ENCODE measurements at places on chromosomes 2 and 18.

DNA sequence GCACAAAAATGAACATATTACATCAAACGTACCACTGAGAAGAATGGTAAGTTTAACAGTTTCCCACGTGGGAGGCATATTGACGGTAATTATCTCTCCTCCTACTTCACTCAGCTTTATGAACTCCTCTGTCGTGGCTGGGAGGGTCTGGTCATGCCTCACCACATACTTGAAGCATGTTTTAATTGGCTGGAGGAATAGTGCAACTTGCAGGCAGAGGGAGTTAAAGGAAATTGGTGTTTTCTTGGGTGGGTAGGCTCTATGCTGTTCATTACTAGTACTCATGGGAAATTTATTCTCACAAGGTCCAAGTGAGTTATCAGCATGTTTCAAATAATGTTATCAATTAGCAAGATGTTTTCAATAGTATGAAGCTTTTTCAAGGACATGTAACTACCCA is 767.0 kb downstream of the PLCL1 start:
- no peak for DNase-seq

DNA sequence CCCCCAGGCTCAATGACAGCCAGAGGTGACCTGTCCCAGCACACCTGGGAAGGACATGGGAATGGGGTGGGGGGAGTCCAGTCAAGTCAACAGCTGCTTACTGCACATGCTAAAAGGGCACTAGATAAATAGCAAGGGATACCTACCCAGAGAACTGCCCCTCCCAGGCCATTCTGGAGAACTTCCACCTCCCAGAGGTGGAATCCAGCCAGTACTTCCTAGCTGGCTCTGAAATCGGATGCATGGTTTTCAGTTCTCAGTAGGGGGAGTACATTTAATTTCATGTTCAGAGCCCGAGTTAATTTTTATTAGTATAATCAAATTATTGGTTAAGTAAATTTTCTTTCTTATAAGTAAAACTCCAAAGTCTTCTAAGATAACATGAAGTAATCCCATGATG is 28.9 kb upstream of the ITGA6 start:
- DNase-seq = no peak

GRCh38 chr2:33373986-33374385 is 102.5 kb upstream of the RASGRP3 start:
- DNase-seq = no peak

- DNase-seq = no peak
These were observed 105.9 kb downstream of the TMX3 start for GRCh38 chr18:68608851-68609490.

DNA sequence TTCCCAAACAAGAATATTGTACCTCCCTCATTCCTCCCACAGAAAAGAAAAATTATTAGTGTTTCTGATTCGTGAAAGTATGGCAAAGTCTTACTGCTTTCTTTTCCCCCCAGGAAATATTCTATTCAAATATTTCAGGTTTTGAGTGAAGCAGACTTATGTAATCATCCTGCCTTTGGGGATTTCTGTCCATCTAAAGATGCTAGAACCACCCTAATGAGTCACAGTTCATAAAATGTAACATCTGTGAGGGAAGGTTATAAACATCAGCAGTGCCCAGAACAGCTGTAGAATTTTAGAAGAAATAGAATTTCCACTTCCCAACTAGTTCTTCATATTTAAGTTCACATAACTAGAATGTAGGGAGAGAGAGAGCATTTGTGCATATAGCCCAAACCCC is 39.0 kb downstream of the EEF1B2 start:
- no peak for DNase-seq

- peak; percentile 27 for DNase-seq
These were observed 66.0 kb upstream of the ITGB6 start for GRCh38 chr2:160266037-160266551.

DNA sequence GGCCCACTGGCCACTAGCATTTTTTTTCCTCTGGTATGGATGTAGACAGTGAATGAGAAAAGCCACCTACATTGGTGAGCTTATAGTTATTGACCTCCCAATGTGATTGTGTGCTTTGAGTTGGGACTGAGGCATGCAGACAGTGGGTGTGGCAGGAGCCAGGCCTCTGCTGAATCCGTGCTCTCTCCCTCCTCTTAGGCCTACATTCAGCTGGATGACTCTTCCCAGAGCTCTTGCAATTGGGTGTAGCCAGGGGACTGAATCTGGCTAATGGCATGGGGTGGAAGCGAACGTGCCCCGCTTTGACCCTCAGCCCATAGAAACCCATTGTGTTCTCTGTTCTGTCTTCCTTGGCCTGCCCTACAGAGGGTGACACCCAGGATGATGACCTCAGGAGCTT is 698.3 kb upstream of the HS6ST1 start:
- no peak for DNase-seq

DNA sequence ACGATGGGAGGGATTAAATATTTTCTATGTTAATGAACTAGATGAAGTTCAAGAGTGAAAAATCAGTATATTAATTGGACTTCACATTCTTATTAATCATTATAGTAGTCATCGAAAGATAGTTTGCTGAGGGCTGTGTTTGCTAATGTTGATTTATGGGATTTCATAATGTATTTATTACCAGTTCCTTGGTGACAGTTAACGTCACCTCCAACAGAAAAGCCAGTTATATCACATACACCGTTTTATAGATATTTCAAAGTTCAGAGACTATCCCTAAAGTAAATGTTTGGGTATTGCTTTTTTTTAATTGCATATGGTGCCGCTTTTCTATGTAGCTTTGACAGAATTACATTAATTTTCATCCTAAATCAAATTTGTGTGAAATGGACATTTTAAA is 49.4 kb upstream of the SP5 start:
- no peak for DNase-seq

DNA sequence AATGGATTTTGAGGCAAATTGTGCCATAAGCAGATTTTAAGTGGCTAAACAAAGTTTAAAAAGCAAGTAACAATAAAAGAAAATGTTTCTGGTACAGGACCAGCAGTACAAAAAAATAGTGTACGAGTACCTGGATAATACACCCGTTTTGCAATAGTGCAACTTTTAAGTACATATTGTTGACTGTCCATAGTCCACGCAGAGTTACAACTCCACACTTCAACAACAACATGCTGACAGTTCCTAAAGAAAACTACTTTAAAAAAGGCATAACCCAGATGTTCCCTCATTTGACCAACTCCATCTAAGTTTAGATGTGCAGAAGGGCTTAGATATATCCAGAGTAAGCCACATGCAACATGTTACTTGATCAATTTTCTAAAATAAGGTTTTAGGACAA is 5.1 kb upstream of the STPG4 start:
- no peak for DNase-seq

GRCh38 chr2:85534881-85535280 is 4.1 kb upstream of the MAT2A start:
- DNase-seq = no peak

DNA sequence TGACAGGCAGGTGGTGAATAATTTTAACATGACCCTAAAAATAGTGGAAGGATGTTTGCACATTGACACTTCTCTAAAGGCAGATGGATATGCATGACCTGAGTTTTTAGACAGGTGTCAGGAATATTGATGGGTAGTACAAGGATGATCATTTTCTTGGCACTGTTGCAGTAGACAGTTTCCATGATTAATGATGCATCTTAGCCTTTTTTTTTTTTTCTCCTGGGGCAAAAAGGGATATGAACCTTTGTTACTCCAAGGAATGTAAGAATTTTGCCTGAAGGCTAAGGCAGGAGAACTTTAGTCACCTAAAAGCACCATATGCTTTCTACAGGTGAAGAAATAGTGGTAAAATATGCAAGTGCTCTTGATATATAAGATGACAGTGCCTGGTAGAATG is 136.3 kb upstream of the CAVIN2 start:
- DNase-seq = no peak

DNA sequence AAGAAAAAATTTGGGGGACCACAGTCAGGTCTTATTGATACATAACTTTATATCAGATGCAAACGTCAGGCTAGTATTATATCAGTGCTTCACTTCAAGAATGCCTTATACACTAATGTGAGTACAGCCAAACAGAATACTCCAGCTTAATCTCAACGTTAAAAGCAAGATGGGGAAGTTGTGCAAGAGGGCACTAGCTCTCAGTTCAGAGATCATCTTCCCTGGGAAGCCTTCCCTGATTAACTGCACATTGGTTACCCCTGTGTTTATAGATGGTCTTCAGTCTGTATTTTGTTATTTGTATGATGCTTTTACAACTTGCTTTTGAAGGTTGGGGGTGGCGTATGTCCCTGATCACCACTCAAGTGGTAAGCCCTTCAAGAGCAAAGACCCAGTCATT is 11.4 kb downstream of the EPAS1 start:
- no peak for DNase-seq

DNA sequence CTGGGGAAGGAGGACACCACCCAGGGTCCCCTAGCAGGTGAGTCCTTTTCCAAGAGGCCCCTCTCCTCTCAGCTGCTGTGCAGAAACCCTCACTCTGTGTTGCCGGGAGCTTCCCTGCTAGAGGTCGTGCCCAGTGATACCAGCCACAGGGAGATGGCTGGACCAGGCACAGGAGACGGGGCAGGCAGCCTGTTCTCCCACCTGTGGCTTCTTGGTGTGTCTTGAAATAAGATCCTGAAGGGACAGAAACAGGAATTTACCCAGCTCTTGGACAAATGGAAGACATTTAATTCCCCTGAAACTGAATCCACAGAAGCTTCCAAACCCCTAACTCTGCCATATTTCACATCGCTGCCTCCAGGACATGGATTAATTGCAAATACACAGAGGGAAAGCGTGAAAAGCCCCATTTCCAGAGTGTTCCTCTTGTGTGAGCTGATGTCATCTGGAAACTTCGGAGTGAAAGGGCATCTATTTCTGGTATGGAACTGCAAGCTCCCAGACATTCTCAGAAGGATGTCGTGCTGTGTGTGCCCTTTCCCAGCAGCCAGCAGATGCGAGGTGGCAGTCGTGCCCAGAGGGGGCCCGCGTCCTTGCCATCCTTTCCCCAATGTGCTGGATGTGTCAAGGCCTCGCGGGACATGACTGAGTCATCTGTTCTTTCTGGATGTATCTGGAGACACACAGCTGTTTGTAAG is 177.7 kb downstream of the SEPTIN10 start:
- no peak for DNase-seq

- peak; percentile 12 for DNase-seq
These were observed 536 bp downstream of the XDH start for GRCh38 chr2:31413862-31414550.

DNA sequence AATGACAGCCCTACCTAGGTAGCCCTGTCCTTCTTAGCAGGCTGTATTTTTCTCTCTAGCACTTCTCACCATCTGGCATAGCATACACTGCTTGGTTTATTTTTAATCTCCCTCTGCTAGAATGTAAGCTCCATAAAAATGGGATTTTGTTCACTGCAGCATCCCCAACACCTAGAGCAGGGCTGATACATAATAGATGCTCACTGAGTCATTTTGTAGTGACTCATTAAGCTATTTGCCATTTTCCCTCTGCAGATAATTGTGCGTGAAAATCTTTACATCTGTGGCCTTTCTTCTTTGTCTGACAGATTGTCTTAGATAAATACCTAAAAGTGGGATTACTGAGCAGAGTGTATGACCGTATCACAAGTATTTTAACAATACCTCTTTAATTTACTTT is 82.5 kb downstream of the CERS6 start:
- no peak for DNase-seq

DNA sequence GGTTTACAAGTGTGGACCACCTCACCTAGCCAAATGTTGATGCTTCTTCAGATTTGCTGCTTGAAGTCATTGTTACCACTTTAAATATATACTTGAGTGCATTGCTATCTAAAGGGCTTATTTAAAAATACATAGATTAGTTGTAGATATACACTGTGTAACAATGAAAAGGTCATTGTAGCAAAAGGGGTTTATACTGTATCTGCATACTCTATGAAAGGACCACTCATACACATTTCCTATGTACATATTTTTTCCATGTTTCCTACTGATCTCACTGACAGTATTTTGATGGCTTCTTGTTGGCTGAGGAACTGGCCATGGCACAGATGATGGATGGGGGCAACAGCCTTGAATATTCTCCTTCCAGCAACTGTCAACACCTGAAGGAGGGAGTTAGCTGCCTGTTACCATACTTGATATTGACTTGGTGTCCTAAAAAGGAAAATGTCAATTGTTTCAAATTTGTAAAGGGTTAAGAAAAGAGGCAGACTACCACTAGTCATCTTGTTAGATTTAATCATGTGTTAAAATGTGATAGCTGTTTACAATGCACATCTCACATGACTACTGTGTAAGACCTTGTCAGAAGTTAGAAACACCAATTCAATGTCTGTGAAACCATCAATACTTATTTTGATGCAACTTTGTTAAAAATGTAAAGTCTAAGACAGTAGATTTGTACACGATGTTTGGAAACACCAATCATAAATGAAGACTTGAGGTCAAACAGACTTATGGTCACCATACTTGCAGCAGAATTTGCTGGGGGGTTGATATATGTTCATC is 33.5 kb downstream of the RAB10 start:
- DNase-seq = no peak

DNA sequence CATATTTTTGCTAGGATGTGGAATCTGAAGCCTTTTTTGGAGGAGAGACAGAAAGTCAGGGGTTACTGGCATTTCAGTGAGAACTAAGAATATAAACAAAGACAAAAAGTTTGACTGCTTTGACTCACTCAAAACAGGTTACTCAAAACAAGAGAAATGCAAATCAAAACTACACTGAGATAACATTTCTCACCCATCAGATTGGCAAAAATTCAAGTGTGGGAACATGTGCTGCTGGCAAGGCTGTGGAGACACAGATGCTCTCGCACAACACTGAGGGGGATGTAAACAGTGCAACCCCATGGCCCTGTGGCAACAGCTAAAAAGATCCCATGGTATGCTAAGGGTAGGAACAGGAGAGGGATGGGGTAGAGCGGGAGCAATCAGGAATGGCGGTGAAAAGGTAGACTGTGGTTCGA is 86.6 kb downstream of the DTNB start:
- DNase-seq = no peak

DNA sequence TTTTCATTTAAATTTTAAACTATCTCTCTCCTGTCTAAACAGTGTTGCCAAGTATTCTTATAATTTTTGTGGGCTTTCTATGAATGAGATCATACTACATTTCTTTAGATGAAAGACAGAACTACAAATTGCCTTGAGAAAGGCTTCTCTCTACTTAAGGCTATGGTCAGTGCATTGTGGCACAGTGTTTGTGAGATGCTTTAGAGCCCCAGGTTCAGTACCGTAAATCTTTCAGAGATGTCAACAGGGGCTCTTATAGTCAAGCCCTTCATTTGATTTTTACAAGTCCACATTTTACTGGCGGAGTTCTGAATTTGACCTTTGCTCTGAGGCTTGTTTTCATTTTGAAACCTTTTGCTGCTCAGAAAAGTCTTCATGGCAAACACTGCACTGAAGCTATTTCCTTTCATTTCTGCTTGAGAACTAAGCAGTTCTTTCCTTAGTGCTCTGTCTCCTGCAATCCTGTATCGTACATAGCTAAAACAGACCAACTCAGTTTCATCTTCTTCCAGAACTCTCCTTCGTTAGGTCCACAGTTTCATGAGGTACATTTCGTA is 175.2 kb downstream of the NYAP2 start:
- no peak for DNase-seq

- no peak for DNase-seq
These were observed 66.8 kb downstream of the XDH start for GRCh38 chr2:31347750-31348149.
